Calu3 (cell line): ENCODE measurements at places on chromosomes 11 and 22.

GRCh38 chr11:132006884-132007580, 636.6 kb downstream of the NTM start:
- DNase-seq = no peak

DNA sequence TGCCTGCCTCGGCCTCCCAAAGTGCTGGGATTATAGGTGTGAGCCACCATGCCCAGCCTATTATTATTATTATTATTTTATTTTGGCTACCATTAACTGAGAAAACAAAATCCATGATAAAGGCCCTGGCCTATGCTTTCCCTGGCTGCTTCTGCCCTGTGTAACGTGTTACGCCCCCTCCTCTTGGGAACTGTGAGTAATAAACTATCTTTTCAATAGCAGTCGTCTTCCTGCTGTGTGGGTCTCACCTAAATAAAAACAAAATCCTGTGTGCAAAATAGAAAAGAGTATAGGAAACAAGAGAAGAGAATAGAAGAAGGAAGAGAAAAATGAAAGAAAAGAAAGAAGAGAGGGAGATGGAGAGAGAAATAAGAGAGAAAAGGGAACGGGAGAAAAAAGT, 237.0 kb downstream of the MIAT start:
- DNase-seq = no peak

DNA sequence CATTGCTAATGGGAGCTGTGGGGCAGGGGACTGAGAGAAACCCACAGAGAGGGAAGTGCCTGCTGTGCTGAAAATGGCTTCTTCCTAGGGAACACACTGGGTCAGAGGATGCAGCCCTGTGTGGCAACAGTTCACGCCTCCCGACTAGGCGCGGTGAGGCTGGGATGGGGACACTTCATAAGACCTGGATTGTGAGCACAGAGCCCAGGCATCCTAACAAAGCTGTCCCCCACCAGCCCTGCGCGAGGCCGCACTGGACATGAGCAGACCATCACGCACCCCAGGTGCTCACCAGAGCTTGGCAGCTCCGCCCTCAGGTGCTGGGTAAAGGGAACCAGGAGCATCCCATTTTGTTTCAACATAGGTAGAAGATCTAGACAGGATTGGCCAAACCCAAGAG, 1.8 kb upstream of the KRTAP5-4 start:
- no peak for DNase-seq

- no peak for DNase-seq
Measured at GRCh38 chr22:48758881-48759875, 1068.5 kb downstream of the BRD1 start.

- no peak for DNase-seq
Measured at GRCh38 chr11:130945896-130946295, 29.6 kb upstream of the SNX19 start.

- no peak for DNase-seq
Measured at GRCh38 chr11:4161305-4161704, 66.7 kb downstream of the RRM1 start.

GRCh38 chr22:40681451-40681850, 2.2 kb downstream of the MCHR1 start:
- no peak for DNase-seq

DNA sequence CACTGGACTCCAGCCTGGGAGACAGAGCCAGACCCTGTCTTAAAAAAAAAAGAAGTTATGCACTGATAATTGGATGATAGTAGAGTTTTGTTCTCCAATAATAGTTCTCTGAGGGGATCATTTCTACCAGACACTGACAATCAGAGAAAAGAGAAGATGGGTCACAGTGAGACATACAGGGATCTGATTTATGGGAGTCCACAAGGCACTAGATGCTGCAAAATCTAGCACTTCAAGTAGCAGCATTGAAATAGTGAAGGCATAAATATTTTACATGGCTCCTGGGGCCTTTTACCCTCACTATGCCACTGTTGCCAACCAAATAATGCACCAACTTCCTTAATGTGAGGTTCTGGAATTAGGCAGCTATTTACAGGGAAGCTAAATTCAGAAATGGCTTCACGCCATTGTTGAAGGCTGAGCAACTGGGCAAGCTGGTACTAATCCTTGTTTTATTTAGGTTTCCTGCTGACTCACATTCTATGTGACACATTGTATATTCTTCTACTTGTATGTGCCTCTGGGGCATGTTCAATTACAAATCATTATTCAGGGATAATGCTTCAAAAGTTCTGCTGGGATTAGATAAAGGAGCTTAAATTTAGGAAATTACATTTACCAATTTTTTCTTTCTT, 38.2 kb upstream of the ABTB2 start:
- DNase-seq = no peak

DNA sequence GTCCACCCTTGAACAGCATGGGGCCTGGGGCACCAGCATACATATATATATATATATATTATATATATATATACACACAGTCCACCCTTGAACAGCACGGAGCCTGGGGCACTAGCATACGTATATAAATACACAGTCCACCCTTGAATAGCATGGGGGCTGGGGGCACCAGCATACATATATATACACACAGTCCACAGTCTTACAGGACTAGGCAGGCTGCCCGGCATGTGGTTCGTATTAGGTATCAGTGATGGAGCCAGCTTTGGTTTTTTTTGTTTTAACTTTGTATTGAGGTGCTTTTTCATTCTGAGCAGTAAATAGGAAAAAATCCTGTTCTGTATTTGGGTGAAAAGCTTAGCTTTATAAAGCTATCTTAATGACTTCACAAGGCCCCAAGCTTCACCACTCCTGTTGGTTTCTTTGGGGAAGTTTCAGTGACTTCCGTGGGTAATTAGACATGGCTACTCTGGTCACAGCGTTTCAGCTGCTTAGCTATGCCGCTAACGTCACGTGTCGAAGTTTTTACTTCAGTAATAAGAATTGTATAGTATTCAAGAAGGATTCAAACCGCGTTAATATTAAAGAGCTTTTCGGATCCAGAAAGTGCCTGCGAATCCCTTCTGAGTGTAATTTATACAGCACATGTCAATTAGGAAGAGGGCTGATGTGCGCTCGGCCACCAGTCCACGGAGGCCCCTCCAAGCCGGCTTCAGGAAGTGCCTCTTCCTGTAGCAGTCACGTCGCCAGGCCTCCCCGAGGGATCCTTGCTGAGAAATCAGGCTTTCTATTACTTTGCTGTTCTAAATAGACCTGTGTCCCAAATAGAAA, 179.7 kb downstream of the TBC1D22A start:
- no peak for DNase-seq

DNA sequence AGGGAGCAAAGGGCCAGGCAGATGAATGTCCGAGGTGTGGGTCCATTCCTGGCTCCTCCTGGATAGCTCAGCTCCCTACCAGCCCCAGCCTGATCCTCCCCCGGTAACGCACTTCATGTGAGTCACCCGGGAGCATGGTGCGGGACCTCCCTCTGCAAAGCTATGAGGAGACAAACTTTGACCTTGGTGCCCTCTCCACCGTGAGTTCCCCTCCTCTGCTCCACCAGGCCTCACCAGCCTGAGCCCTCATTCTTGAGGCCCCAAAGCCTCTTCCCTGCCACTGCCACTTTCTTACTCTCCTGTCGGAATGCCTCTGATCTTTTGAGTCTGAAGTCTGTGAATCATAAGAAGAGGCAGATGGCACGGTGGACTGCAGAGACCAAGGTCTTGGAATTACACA, 37.4 kb upstream of the CD82 start:
- DNase-seq = no peak

DNA sequence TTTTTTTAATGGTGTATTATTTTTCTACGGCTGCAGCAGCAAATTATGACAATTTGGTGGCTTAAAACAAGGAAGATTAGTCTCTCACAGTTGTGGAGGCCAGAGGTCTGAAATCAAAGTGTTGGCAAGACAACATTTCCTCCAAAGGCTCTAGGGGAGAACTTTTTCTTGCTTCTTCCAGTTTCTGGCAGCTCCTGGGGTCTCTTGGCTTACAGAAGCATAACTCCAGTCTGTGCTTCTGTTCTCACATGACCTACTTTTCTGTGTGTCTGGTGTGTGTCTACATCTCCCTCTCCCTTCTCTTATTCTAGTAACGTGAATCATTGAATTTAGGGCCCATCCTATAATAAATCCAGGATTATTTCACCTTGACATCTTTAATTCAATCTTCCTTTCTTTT, 551.9 kb upstream of the LUZP2 start:
- DNase-seq = no peak

GRCh38 chr11:84146826-84147225, 860.7 kb upstream of the CCDC90B start:
- no peak for DNase-seq

DNA sequence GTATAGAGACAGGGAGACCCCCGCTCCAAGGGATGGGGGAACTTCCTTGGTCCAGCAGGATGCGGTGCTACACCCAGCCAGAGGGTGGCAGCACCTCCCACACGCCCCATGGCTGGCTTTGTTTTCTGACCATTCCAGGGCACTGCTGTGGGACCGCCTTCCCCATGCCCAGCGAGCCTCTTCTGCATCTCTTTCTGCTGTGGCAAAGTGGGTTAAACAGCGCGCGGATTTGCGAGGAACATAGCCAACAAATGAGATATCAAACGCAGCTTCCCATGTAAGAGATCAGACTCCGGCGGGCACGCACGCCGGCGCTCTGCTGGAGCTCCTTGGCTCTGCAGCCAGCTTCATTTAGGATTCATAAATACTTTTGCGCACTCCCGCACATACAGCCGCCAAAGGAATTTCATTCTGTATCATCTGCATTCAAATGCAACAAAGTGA, 485.8 kb upstream of the CADM1 start:
- DNase-seq = no peak

DNA sequence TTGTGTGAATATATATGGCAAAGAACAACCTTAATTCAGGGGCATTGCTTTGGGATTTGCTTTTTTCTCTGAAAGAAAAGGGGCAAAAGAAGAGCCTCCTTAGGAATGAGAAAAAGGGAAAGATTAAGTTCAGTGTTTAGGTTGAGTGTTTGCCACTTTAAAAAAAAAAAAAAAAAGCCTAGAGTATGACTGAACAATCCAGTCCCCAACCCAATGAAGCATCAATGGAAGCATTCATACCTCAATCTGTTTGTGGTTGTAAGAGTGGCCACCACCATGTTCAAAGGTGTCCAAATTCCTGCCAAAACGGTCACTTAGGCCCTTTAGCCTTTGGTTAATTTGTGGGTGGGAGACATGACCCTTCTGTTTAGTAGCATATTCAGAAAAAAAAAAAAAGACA, 260.6 kb downstream of the SOX6 start:
- no peak for DNase-seq

- DNase-seq = peak; percentile 84
Measured at GRCh38 chr22:25153961-25154666, 45.5 kb upstream of the CRYBB3 start.

- peak; percentile 14 for DNase-seq
Measured at GRCh38 chr11:67117672-67118180, 1.3 kb upstream of the KDM2A start.

GRCh38 chr22:21657360-21658032, 8.3 kb upstream of the PPIL2 start:
- DNase-seq = peak; percentile 91

- DNase-seq = no peak
Measured at GRCh38 chr11:92625894-92626293, 343.6 kb upstream of the MTNR1B start.
